Right lung (tissue), 10 donors: ENCODE measurements at places on chromosomes 1 and 21. TPM values are rescaled to one million over a fixed set of nuclear protein-coding genes. Genes with fewer than 3 reads are reported as not detected.

DNA sequence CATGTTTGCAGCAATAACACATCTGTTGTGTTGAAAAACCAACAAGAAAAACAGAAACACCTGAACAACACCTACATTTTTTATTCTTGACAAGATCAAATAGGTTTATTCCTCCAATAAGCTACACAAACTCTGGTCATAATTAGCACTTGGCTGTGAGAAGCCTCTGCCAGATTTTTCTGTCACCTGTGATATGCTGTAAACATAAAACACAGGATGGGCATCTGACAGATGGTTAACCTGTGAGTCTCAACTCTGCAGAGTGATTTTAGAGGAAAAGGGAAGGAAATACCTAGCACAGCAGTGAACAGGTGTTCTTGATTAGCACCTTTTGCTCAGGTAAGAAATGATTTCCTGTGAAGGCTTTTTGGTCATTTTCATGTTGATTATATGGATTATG is 175.4 kb upstream of the COA6 start:
- DNase-seq: no peak

Gene SLC25A34
- 4.6 TPM for polyA plus RNA-seq

DNA sequence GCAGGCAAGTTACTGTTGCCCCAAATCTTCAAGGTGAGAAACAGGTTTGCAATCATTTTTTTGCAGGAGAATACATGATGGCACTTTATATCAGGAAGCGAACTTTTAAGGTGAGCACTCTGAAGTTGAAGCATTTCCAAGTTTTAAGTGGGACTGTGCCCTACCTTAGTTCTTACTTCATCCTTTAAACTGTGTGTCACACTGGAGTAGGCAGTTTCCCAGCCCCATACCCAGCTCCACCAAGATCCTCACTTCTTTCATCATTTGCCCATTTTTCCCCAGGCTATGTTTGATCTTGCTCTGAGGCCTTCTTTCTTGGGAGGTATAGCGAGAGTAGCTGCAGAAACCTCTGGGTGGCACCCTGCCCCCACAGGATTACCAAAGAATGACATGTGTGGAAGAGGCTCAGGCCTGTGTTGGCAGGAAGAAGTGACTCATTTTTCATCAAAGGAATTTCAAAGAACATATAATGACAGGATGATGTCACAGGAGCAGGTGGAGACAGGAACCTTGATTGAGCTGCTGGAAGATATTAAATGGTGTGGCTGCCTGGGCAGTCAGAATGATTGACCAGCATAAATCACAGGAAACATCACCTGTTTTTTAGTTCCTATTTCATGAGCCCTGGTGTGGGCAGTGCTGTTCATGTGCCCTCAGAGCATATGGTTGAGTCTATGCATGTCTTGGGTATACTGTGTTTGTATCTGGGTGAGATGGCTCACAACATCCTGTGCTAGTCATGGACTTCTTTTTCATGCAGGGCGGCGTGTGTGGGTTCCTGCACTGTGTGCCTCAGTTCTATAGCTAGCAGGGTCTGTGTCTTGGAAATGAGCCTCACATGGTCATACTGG is 20.8 kb upstream of the MACF1 start:
- no peak for DNase-seq

DNA sequence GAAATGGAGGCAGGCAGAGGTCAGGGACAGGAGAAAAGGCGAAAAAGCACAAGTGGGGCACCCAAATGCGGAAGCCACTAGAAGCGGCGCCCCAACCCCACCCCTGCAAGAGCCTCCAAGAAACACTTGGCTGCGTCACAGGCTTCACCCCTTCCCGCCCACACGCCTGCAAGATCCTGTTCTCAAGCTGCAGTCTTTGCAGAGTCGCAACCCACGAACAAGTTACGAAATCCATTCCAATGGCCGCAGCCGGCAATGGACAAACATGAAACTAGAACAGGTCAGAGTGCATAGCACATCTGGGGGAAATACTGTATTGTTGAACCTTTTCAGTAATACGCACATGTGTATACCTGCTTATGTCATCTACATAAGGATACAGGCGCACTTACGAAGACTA is 103.6 kb downstream of the PSMG1 start:
- DNase-seq: no peak

- no peak for DNase-seq
Observed at GRCh38 chr1:226688808-226689207, 50.3 kb downstream of the ITPKB start.

DNA sequence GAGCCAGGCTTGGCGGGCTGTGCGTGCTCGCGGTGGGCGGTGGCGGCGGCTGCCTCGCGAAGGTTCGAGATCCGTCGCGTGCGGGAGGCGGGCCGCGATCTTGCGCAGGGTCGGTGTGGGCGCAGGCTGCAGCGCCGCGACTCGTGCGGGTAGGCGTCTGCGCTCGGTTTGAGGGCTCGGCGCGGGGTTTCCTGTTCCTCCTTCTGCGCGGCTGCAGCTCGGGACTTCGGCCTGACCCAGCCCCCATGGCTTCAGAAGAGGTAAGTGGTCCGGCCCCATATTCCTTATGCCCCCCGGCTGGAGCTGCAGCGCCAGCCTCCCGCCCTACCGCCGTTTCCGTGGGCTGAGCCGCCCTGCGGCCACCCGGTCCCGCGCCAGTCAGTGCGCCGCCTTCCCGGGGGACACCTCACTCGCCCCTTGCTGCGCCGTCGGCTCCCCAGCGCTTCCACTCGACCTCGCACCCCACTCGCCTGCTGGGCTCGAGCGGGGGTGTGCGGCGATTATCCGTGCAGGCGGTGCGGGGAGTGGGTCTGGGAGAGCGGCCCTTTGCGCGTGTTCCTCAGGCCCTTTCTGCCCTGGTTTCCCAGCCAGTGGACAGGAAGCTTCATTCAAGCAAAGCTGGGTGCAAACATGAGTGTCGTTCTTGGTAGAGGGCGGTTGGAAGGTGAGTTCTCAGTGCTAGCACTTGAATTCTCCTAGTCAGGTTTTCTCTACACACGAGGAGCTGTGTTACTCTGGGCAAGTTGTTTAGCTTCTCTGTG is at the start of gene CACYBP:
Gene CACYBP, plus strand, starts transcription at position 12 of the 761 bp plus-strand sequence. Its CDS starts 234 bp downstream, at position 246.
- no peak for DNase-seq

DNA sequence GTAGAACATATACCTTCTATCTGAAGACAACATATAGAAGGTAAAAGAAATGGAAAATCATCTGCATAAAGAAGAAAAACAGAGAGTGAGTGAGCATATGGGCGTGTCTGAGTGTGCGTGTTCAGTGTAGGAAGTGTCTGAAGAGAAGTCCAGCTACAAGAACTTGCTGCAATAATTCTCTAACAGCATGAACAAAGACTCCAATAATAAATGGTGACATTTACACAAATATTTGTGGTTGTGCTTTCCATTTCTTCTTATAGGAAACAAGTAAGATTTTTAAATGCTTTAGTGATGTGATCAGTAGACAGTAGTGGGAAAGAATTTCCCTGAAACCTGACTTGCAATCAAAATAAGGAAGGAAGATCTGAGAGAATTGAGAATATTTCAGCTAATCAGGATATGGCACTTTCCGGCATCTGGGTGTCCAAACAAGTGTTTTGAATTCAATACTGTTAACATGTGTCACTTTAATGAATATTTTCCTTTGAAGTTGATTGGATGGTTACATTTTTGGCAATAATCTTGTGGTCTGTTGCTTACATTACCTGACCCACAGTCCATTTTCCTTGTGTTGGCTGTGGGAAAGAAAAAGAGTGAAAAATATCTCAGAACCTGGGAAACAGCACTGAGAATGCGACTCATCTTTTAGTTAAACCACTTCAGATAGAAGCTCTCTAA is 154.0 kb downstream of the TGFB2 start:
- no peak for DNase-seq

GRCh38 chr1:60503266-60503925 is 429.8 kb upstream of the C1orf87 start:
- no peak for DNase-seq

Gene PTGS2
- polyA plus RNA-seq: 3.5 TPM

GRCh38 chr1:205774198-205775014 is 876 bp downstream of the RAB29 start:
- DNase-seq: no peak

Gene LRRC8C
- 5.5 TPM for polyA plus RNA-seq

Gene IGSF3
- polyA plus RNA-seq: 52.5 TPM

DNA sequence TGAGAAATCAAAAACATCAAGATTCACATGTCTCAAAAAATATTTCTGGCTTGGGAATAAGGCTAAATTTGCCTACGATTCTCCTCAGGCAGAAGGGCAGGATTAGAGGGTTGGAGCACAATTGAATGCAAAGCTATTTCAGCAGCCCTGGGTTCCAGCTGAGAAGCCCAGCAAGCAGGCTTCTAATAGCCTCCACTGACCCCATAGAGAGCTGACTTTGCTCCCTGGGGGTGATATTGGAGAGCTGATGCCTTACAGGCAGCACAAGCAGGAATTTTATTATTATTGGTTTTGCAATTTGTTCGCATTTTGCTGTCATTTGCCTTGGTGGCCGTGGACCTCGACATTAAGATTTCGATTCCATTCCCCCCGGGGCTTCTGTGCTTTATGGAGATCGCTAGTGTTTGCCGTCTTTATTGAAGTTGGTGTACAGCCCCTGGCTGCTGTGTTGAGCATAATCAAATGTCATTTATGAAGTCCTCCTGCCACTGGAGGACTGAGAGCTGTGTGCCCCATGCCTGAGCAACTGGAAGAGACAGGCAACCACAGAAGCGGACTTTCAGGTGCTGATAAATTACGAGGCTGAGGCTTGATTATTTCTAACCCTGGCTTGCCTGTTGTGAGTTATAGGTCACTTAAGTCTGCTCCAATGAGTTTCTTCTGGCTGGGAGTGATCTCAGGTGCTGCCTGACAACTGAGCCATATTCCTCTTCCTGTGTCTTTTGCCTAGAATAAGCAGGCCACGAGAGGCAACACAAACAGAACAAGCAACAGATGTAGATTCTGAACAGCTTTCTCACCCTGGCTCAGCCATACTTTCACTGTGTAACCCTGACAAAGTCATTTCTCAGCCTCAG is 518.4 kb upstream of the CAMK1G start:
- DNase-seq: no peak

- no peak for DNase-seq
Observed at GRCh38 chr1:17673329-17674072, 81.6 kb upstream of the ACTL8 start.

GRCh38 chr1:59308839-59309238 is 11.9 kb downstream of the FGGY start:
- no peak for DNase-seq

GRCh38 chr1:62720946-62721554 is 32.9 kb upstream of the DOCK7 start:
- no peak for DNase-seq

Gene KLF17
- 0.06 TPM for polyA plus RNA-seq

Gene CDK18
- 20.6 TPM for polyA plus RNA-seq

GRCh38 chr1:50702395-50702794 is 257.7 kb downstream of the FAF1 start:
- no peak for DNase-seq

GRCh38 chr1:20346433-20346832 is 55.8 kb downstream of the VWA5B1 start:
- DNase-seq: no peak

- DNase-seq: no peak
Observed at GRCh38 chr1:248821101-248821500, 4.6 kb downstream of the SH3BP5L start.

Gene KIAA1614
- 12.4 TPM for polyA plus RNA-seq
